ENCODE measurements at places on chromosomes 2 and 18. TPM values are rescaled to one million over a fixed set of nuclear protein-coding genes. Genes with fewer than 3 reads are reported as not detected.
A peak's percentile ranks its signal among the peaks of the same experiment; 100 is the strongest.

The LYPD6B gene
- 21.6 TPM for total RNA-seq

GRCh38 chr2:147293991-147294824 is 550.6 kb upstream of the ACVR2A start:
- no peak for DNase-seq

DNA sequence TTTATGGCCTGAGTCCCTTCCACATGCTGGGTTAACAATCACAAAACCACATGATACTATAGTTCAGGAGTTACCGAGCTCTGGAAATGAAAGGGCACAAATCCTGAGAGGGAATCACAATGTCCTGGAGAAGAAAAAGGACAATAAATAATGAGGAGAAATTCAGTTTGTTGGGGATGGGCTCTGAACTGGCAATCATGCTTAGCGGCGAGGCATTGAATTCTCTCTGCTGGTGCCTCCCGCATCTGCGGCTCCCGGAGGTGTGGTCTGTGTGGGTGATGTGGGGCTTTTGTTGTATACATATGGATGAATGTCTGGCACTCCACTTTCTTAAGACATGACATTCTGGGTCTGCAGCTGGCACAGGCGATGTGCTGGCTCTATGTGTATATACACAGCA is 46.1 kb downstream of the NRP2 start:
- no peak for DNase-seq

DNA sequence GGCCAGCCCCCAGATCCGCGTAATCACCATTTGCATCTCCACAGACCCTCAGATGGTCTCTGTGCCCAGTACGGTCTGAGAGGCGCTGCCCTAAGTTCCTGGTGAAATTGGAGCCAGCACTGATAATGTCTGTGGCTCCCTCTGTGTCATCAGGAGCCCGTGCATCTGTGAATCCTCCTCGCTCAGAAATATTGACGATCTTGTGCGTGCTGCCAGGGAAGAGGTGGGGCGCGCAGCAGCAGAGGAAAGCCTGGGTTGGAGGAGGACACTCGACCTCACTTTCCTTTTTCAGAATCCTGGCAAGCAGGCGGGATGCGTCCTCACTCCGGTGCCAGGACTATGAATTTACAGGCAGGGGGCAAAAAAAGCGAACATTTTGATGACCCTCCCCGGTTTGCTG is 686.1 kb upstream of the SALL3 start:
- DNase-seq, result no peak

- DNase-seq, result no peak
Observed at GRCh38 chr2:85945172-85945571, 56.4 kb upstream of the ST3GAL5 start.

GRCh38 chr18:53850902-53851301 is 373.6 kb downstream of the MBD2 start:
- DNase-seq, result no peak

GRCh38 chr2:95551055-95551568 is 40.7 kb upstream of the TRIM43 start:
- DNase-seq, result no peak

GRCh38 chr2:6562771-6563170 is 302.9 kb downstream of the CMPK2 start:
- no peak for DNase-seq

DNA sequence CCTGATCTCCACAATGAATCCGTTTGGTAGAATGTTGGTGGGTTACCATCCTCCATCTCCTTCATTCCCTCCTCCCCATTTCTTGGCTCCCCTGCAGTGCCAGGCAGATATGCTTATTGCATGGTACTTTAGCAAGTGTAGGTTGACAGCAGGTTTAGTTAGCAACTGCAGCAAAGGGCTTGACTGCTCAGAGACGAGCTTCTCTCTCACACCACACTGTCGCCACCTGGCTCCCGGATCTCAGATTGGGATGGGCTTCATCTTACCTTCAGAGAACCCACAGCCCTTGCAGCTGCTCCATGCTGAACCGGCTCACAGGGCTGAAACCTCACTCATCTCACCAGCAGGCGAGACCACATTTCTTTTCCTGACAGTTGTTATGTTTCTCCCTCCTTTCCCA is 88.8 kb downstream of the VWA3B start:
- DNase-seq, result no peak

DNA sequence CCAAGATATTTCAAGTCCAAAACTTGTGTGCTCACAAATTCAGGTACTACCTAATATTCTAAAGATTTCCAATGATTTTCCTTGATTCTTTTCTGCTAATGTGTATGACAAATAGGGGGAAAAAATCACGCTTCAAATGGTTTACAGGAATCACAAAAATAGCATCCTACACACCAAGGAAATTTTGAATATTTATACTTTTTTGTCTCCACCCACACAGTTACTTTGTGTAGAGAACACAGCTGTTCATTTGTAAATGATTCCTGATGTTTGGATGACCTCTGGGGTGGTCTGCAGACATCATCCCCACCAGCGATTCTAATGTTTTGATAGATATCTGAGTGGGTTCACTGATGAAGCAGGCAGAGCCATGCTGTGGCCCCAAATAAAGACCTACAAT is 260.6 kb upstream of the NCKAP5 start:
- no peak for DNase-seq

The SUPT7L gene
- total RNA-seq, result 31.5 TPM

- DNase-seq, result no peak
Observed at GRCh38 chr2:189557373-189557772, 23.2 kb downstream of the SLC40A1 start.

The PLEKHH2 gene
- total RNA-seq, result 0.59 TPM

- DNase-seq, result no peak
Observed at GRCh38 chr18:31436825-31437224, 10.7 kb upstream of the DSG3 start.

GRCh38 chr2:50118905-50119702 is 912.8 kb downstream of the NRXN1 start:
- DNase-seq, result no peak

The NEU2 gene
- not detected for total RNA-seq

- peak; percentile 40 for DNase-seq
Observed at GRCh38 chr2:12964904-12965539, 248.3 kb downstream of the TRIB2 start.

All from RPMI7951 (cell line).